ENCODE measurements at places on chromosomes 4 and X.

DNA sequence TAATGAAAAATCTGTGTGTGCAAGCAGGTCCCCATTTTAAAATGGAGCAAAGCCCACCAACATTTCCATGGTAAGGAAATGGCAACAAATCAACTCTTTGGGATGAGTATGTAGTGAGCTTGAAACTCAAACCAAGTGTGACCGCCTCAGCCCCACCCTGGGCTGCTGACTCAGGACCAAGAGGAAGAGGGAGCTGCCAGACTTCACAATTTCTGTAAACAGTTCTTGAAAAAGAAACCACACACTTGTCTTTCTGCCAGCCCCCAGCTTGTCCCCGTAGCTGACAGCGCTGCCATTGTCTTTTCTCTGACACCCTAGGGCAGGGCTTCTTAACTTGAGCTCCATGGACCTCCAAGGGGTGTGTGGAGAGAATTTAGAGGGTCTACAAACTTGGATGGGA is 10.3 kb downstream of the RTL5 start:
- no peaks in the 10 kb centered on the region for H3K36me3 ChIP-seq
- no peak overlapping the region for H3K27ac ChIP-seq
- DNase-seq: peak; percentile 51
- peaks cover 3% of the 10 kb centered on the region for H3K27me3 ChIP-seq
- H3K4me3 ChIP-seq: no peak overlapping the region

DNA sequence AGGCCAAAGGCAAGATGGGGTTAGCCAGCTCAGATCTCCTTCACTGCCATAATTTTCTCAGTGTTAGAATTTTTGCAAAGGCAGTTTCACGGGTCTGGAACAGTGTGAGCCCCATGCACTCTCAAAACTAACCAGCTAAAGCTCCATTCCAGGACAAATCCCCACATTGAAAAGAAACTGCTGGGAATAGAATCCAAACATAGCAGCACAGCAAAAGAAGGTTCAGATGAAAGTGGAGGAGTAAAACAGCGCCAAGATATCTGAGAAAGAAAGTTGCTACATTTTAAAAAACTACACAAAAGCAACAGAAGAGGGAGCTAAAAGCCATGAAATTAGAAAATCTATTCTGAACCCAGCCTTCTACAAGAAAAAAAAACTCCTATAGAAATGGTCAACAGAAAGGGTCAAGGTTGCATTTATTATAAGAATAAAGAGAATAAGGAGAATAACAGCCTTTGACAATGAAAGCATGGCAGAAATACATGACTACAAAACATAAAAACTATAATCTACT is 39.6 kb upstream of the SLC7A3 start:
- no peak for DNase-seq
- no peaks in the 10 kb centered on the region for H3K36me3 ChIP-seq
- no peak overlapping the region for H3K27ac ChIP-seq
- H3K27me3 ChIP-seq: no peaks in the 10 kb centered on the region

DNA sequence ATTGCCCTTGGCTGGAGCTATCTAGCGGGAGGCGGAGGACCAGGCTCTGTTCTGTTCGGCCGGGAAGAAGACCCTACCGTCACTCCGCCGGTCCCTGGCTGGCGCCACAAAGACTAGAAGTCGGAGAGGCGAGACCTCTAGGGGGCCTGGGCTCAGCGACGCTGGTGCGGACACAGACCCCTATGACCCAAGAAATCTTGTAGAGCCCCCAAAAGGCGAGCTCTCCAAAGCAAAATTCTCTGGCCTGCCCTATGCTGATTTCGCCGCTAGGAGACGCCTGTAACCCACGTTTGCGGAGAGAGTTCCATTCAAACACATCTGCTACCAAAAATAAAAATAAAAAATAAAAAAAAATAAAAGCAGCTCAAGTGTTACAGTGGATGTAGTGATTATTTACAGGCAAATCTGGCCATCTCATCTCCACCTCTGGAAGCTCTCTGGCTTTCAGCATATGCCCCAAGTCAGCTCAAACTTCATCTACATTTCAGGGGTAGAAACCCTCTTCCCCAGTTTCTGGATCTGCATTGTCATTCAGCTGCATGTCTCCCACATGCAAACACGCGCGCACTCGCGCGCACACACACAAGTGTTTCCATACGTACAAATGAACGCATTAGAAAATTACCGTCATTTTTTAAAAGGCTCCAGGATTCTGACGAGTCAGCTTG is 2.4 kb upstream of the PCDH10 start:
- peaks cover 15% of the 10 kb centered on the region for H3K4me1 ChIP-seq
- peaks cover 3% of the 10 kb centered on the region for H3K36me3 ChIP-seq
- peaks cover 60% of the 10 kb centered on the region for H3K27me3 ChIP-seq
- no peak overlapping the region for H3K4me3 ChIP-seq
- H3K27ac ChIP-seq: no peak overlapping the region

- H3K27ac ChIP-seq: no peak overlapping the region
- DNase-seq: no peak
- no peaks in the 10 kb centered on the region for H3K36me3 ChIP-seq
- H3K4me1 ChIP-seq: no peaks in the 10 kb centered on the region
- H3K27me3 ChIP-seq: no peaks in the 10 kb centered on the region
- no peak overlapping the region for H3K4me3 ChIP-seq
These were observed 358.7 kb upstream of the CTSO start for GRCh38 chr4:156312261-156312847.

- no peak overlapping the region for H3K4me3 ChIP-seq
- H3K36me3 ChIP-seq: no peaks in the 10 kb centered on the region
- H3K4me1 ChIP-seq: peaks cover 19% of the 10 kb centered on the region
- no peaks in the 10 kb centered on the region for H3K27me3 ChIP-seq
- H3K27ac ChIP-seq: no peak overlapping the region
These were observed 55.0 kb upstream of the BMP2K start for GRCh38 chr4:78720994-78721677.

GRCh38 chr4:56821381-56822243 is at the start of gene SPINK2:
TSS of gene SPINK2 (minus strand) at chr4:56821701. CDS start at chr4:56821662, 39 bp downstream.
- peaks cover 12% of the 10 kb centered on the region for H3K27me3 ChIP-seq
- H3K4me1 ChIP-seq: peaks cover 25% of the 10 kb centered on the region
- no peaks in the 10 kb centered on the region for H3K36me3 ChIP-seq
- peak; percentile 75 for DNase-seq
- no peak within 1 kb of the TSS for H3K27ac ChIP-seq

GRCh38 chr4:45578874-45579273 is 545.0 kb downstream of the GABRG1 start:
- DNase-seq: no peak
- H3K27me3 ChIP-seq: no peaks in the 10 kb centered on the region
- H3K4me1 ChIP-seq: no peaks in the 10 kb centered on the region
- no peak overlapping the region for H3K4me3 ChIP-seq

DNA sequence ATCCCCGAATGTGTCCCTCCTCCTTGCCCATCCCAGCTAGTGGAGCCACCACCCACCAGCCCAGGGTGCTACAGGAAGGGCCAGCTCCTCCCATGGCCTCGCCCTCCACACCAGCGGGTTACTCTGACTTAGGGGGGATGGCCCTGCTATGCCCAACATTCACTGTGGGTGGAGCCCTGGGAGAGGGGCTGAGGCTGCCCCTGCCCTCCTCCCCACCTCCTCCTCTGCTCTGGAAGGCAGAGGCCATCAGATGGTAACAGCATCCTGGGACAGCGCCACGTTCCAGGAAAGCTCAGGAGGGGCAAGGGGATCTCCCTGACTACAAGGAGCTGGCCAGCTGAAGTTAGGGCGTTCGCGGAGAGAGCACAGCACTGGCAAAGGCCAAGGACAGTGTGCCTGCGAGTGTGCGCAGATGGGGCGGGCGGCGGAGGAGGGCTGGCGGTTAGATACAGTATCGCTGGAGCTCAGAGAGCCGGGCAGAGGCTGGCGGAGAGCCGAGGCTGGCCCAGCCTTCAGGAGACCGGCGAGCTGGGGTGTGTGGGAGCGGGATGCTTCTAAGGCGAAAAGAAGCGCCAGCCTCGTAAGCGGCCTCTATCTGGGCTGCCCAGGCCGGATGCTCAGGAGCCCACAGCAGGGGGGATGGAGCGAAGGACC is 1.5 kb downstream of the JAKMIP1 start:
- H3K36me3 ChIP-seq: no peaks in the 10 kb centered on the region
- peaks cover 11% of the 10 kb centered on the region for H3K4me1 ChIP-seq
- H3K27me3 ChIP-seq: peaks cover 43% of the 10 kb centered on the region

GRCh38 chr4:89024051-89024675 is 32.8 kb downstream of the FAM13A start:
- no peaks in the 10 kb centered on the region for H3K36me3 ChIP-seq
- H3K27ac ChIP-seq: no peak overlapping the region
- peak; percentile 71 for DNase-seq

Data from activated naive CD4-positive, alpha-beta T cell treated with anti-CD3 and anti-CD28 coated beads for 36 hours (primary cell).